ENCODE measurements at places on chromosomes 2 and 18. TPM values are rescaled to one million over a fixed set of nuclear protein-coding genes. Genes with fewer than 3 reads are reported as not detected.
A peak's percentile ranks its signal among the peaks of the same experiment; 100 is the strongest.

GRCh38 chr18:67733088-67733487 lies 216.6 kb upstream of the DSEL start:
- no peak for DNase-seq

DNA sequence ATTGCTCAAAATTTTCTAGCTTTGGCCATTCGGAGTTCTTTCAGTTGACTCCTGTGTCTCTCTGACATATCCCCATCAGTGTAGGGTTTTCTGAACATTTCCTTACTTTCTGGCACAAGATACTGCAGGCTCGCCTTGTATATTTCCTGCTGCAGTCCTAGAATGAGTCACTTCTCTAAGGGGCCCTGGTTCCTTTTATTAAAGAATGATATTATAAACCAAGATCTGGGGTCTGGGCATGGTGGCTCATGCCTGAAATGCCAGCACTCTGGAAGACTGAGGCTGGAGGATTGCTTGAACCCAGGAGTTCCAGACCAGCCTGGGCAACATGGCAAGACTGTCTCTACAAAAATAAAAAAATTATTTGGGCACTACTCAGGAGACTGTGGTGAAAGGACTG lies 3.0 kb upstream of the RPL37A start:
- DNase-seq = no peak

- no peak for DNase-seq
These were observed 54.2 kb downstream of the HK2 start for GRCh38 chr2:74887960-74888700.

DNA sequence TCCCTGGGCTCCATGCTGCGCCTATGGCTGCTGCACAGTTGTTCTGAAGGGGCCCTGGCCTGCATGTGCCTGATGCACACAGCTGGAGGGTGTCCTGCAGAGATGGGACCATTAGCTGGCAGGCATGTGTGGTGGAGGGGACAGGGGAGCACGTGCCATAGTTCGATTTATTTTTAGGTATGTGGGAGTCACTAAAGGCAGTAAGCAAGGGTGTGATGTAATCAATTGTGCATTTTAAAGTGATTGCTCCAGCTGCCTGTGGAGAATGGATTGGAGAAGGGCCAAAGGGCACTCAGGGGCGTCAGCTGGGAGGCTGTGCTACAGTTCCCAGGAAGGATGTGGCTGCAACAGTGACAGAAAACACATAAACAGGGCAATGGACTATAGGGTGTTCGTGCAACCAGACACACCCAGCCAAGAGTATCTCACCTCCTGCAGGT lies 205.1 kb downstream of the ARL4C start:
- DNase-seq = peak; percentile 73

The FLACC1 gene
- total RNA-seq = 10.0 TPM

DNA sequence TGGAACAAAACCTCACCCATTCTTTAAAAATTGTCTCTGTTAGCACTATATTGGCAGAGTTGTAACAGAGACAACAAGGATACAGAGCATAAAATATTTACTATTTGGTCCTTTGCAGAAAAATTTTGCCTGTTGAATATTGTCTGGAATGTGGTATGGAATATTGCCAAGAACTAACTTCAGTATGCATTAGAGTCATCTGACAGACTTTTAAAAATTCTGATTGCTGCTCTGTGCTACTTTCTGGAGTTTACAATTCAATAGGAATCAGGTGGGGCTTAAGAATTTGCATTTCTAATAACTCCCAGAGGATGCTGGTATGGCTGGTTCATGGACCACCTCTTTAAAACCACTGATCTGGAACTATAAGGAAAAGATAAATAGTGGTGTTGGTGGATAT lies 32.8 kb upstream of the NYAP2 start:
- no peak for DNase-seq

DNA sequence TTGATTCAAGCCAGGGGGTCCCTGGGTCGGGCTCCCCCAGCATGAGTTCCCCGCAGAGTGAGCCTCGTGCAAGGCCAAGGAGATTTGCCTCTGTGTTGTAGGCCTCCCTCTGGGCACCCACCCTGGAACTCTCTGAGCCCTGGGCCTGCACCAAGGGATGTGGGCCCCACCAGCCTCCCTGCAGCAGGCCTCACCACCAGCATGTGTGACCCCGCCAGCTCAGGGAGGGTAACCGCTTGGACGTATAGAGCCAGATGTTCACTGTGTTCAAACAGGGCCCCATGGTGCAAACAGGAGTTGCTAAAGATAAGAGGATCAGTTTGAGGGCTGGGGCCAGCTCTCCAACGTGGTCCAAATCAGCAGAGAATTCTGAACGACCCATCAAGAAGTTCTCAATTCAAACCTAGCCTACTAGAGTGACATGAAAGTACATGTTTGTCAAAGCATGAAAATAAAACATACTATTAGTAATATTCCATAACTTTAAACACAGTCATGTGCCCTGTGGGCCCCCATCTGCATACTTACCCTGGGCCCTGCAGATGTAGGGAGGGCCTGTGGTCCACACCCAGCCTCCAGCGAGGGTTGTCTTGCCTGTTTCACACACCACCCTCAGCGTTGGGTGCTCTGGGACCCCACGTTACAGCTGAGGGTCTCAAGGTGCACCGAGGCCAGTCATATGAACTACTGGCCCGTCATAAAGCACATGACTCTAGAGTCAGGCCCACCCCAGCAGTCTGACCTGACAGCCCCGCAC lies 5.5 kb upstream of the TUBB6 start:
- no peak for DNase-seq

GRCh38 chr2:32007121-32007391 lies 3.8 kb downstream of the MEMO1 start:
- no peak for DNase-seq

- no peak for DNase-seq
These were observed 43.0 kb downstream of the OSGEPL1 start for GRCh38 chr2:189719571-189719970.

All from CD4-positive, alpha-beta memory T cell (primary cell).